ENCODE measurements at places on chromosomes 5 and 9.

GRCh38 chr5:10902145-10902544 is 141.1 kb upstream of the DAP start:
- no peak for DNase-seq

GRCh38 chr5:132050661-132051552 is 9.5 kb upstream of the IL3 start:
- DNase-seq, result no peak

DNA sequence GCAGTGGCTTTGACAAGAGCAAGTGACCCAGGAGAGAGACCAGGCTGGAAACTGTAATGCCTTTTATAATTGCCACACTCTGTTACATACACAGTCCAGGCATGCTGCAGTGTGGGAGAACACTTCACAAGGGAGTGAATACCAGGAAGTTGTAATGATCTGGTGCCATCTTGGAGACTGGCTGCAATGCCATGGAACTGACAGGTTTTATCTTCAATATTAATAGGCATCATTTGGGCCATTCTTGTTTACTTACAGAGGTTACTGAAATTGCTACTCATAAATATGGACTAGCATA is 274.3 kb downstream of the AUH start:
- no peak for DNase-seq

DNA sequence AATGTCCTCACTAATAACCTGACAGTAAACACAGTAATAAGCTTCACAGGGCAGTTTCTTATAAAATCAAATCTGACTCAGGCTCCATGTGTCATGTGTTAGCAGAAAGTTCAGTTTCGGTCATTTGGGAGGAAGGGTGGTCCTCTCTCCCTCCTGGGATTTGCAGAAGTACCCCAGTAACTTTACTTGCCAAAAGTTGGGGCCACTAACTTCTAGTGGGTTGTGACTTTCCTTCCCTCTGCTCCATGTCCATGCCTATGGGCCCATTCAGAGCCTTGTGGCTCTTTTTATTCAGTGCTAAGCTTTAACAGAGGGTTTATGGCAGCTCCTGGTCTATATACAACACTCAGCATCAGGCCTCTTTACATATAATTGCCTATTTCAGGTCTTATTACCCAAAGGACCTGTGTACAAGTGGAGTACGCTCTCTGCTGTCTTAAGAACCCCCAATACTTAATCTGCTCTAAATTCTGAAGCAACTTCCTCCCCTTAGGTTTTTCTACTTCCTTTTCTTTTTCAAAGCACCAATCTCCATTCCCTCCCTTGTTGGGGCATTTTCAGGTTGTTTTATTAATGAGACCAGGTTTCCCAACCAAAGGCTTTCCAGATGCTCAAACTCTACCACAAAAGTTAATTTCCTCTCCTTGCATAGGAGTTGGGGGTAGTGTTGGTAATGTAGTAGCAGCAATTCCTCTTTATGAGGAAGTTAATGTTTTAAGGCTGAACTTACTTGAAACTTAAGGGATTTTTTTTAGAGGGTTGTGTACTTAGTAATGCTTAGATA is 107.7 kb downstream of the CCDC192 start:
- no peak for DNase-seq

DNA sequence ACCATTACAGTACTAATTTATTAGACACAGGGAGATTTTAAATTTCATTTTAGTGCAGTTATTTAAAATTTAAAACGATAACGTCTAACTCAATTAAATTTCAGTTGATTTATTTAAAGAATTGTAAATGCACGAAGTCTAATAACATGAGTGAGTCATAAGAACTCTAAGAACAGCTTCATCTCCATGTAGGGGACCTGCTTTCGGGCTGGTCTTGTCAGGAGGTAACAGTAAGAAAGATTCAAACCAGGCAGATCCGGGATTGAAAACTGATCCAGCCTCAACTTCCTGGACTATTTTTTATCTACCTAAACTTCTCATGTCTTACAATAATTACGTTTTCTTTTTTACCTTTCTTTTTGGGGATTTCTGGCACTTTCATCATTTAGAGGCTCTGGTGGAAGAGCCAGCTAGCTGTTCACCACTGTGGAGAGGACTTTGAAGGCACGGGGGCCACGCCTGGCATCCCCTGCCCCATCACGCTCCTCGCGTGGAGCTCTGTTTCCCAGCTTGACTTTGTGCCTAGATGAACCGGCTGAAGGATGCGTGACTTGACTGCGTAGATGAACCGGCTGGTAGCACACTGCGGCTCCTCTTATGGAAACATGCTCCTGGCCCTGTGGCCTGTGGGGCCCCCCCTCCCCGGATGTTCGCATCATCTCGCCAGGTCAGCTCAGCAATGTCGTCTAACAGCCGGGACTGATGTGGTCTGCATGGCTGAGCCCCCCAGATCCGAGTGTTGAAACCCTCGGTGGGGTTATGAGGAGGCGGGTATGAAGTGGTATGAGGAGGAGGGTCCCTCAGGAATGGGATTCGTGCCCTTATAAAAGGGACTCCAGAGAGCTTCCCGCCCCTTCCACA is 26.0 kb downstream of the NDUFS6 start:
- no peak for DNase-seq

- DNase-seq, result no peak
Observed at GRCh38 chr5:168578538-168579487, at the start of gene PANK3. Gene PANK3, minus strand, starts transcription at chr5:168579368. Its CDS starts 85 bp downstream, at chr5:168579283.

- DNase-seq, result no peak
Observed at GRCh38 chr9:33498387-33498786, 24.7 kb upstream of the NOL6 start.

GRCh38 chr9:97315550-97315949 is 8.1 kb downstream of the CCDC180 start:
- DNase-seq, result no peak

DNA sequence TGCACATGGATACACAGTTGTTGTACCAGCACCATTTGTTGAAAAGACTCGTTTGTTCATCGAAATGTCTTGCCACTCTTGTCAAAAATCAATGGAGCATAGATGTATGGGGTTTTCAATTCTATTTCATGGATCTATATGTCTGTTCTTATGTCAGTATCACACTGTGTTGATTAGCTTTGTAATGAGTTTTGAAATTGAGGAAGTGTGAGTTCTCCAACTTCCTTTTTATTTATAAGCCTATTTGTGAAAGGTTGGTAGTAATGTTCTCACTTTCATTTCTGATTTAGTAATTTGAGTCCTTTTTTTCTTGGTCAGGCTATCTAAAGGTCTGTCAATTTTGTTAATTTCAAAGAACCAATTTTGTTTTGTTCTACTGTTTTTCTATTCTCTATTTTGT is 26.1 kb downstream of the ZNF510 start:
- DNase-seq, result no peak

DNA sequence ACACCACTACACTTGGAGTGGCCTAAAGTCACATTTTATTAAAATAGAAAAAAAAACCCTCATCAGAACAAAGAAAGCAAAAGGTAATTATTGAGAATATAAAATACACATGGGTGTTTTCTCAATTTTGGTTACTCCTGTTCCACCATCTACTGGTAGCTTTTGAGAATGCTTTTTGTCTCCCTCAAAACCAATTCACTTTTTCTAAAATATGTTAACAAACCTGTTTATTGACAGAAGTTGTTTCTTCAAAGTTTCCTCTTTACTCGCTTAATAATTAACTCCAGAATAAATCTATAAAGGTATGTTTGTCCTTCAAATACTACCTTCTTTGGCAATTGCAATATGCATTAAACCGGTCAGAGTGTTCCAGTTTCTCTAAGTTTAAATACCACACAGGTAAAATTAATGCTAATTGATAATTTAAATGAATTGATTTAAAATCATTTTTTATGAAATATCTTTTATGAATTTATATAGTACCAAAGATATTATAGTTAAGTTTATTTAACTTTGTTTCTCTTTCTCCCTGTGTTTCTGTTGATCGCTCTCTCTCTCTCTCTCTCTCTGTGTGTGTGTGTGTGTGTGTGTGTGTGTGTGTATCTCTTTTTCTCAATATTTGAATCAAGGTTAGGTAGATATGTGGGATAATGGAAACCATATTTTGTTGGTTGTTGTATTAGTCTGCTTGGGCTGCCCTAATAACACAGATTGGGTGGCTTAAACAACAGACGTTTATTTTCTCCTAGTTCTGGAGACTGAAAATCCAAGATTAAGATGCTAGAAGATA is 487.4 kb downstream of the PRDM9 start:
- DNase-seq, result no peak

- DNase-seq, result no peak
Observed at GRCh38 chr5:76504901-76505564, 101.9 kb downstream of the IQGAP2 start.

DNA sequence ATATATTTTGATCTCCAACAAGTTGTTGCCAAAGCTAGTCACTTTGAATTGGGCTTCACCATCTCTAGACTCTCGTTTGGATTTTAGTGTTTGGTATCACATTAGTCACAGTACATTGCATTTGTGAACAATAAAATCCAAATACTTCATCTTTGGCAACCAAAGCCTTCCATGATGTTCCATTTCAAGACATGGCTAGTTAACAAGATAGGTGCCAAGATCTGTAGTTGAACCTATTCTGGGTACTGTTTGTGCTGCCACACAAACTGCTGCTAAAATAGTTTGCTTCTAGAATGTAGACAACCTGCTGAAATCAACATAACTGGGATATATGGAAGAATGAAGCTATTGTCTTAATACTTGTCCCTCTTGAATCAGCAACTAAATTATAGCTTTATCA is 207.5 kb downstream of the LRRC70 start:
- DNase-seq, result no peak

- no peak for DNase-seq
Observed at GRCh38 chr5:124935065-124935464, 188.6 kb upstream of the ZNF608 start.
